ENCODE measurements at places on chromosomes 12 and 14.

GRCh38 chr12:121738340-121738858 lies 25.8 kb downstream of the TMEM120B start:
- no peak for DNase-seq

DNA sequence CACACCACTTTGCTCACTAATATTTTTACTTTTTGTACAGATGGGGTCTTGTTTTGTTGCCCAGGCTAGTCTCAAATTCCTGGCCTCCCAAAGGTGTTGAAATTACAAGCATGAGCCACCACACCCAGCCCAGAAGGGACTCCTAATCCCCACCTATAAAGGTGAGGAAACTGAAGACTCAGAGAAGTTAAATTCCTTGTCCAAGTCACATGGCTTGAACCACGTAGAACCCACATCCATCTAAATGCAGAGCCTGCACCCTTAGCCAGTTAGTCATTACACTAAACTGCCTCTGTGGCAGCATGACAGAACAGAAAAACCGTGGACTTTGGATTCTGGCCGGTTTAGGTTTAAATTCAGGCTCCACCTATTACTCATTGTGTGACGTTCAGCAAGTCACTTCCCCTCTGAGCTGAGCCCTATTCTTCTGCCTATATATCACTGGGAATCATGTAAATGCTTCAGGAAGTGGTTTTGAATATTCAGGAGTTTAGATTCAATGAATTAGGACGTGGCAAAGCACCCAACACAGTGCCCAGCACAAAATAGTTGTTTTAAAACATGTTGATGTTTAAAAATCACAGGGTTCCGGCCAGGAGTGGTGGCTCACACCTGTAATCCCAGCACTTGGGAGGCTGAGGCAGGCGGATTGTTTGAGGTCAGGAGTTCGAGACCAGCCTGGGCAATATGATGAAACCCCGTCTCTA lies 3.0 kb upstream of the CORO1C start:
- DNase-seq, result peak; percentile 43

DNA sequence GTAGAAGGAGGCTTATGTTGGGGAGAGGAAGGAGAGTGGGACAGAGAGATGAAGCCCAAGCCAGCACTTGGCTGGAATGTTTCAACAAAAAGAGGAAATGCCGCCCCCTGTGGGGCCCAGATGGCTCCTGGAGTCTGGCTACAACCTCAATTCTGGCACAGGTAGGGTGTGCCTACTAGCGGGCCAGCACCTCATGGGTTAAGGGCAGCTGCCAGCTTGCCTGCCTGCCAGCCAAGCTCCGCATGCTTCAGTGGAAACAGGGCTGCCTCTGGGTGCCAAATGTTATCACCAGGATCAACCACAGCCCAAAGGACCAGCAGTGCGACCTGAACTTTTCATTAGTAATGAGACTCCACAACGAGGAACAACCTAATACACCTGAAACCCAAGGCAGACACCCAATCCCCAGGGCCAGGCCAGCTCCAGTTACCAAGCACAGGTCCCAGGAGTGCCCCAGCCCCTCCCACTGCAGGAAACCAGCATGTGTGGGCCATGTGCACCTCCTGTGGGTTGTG lies 11.3 kb downstream of the RAB15 start:
- DNase-seq, result no peak

GRCh38 chr12:57096748-57097553 lies 8.0 kb downstream of the NAB2 start:
- DNase-seq, result peak; percentile 82

- DNase-seq, result no peak
Observed at GRCh38 chr14:25477316-25478098, 427.6 kb upstream of the STXBP6 start.

- no peak for DNase-seq
Observed at GRCh38 chr12:110960795-110961194, 40.4 kb upstream of the MYL2 start.

GRCh38 chr12:42446761-42447160 lies 120.8 kb downstream of the PPHLN1 start:
- no peak for DNase-seq

DNA sequence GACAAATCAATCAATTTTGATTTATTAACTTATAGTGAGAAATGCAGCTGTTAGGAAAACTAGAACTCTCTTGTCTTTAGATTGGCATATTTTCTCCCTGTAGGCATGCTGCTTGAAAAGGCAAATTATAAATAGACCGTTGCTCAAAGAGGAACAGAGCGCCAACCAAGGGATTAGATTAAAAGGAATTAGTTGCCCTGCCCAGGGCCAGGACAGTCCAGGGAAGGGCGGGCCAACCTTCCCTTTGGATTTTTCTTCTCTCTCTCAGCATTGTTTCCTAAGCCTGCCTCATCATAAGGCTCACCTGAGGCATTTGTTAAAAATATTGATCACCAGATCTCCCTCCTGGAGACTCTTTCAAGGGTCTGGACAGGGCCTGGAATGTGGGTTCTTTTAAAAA lies 8.6 kb downstream of the CIPC start:
- no peak for DNase-seq

DNA sequence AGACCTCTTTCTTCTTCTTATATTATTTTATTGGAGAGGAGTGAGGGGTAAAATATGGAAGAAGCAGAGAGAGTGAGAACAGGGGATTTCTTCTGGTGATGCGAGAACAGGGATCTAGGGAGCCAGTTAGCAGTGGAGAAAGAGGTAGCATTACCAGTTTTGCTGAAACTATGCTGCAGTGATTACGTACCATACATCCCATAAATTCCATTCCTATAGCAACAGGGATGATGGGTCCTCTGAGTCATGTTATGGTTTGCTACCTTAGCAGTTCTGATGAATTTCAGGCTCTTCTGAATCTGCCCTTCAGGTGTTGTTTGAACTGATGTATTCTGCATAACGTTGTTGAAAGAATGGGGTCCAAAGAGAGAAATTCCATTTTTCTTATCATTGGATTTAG lies 625.4 kb upstream of the LRFN5 start:
- DNase-seq, result no peak

DNA sequence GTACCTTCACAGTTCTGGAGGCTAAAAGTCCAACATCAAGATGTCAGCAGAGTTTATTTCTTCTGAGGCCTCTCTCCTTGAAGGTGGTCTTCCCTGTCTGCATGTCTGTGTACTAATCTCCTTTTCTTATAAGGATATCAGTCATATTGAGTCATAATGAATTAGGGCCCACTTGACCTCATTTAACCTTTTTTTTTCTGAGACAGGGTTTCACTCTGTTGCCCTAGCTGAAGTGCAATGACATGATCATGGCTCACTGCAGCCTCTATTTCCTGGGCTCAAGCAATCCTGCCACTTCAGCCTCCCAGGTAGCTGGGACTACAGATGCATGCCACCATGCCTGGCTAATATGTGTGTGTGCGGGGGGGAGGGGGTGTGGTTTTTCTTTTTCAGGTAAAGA lies 41.7 kb downstream of the PPM1H start:
- DNase-seq, result no peak

DNA sequence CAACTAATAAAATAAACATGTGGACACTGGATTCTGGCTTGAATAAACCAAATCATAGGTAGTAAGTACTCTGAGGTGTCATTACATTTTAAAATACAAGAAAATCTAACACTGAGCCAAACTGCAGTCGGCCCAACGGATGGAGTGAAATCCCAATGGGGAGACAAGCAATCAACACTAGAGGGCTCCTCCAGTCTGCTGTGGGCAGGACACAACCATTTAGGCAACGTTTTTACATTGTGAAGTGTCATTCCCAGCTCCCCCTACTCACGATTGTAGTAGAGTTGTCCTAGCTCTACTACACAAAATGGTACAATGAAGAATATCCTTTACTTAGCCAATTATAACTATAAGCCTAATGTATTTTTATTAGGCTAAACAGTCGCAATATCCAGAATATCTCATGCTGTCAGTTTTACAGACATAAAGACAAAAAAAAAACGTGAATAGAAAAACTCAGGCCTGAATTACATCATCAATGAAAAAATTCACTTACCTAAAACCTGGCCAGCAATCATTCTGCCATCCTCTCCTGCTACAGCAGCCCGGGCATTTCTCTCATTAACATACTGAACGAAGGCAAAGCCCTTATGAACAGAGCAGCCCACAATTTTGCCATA lies 35.7 kb downstream of the HNRNPC start:
- DNase-seq, result no peak

- no peak for DNase-seq
Observed at GRCh38 chr14:26959437-26959836, 361.6 kb upstream of the NOVA1 start.

- DNase-seq, result no peak
Observed at GRCh38 chr12:94488463-94488862, 28.8 kb upstream of the CEP83 start.

DNA sequence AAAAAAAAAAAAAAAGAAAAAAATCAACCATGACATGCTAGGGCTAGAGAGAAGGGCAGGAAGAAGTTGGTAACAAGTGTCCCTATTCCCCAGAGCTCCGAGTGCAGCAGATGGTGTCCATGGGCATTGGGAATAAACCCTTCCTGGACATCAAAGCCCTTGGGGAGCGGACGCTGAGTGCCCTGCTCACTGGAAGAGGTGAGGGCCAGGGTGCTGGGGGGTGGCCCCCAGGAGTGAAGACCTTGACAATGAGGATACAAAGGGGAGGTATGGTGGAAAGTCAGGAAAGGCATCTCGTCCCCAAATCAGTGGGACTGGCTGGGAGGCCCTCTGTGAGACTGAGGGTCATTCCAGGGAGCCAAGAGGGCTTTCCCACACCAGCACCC lies 11.6 kb downstream of the ZNF219 start:
- DNase-seq, result no peak

DNA sequence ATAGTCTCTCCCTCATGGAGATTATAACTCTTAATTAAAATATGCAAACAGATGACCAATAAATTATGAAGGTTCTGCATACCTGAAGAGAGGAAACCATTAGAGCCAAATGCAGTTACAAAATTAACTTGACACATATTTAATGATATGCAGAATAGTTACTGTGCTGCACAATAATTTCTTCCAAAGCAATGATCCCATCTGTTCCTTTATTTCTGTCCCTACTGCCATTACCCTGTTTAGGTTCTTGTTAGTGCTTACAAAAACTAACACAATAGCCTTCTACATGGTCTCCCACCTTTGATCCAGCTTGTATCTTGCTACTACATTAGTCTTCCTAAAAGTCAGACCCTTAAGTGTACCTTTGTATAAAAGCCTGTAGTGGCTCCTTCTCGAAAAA lies 411.1 kb downstream of the APAF1 start:
- no peak for DNase-seq

DNA sequence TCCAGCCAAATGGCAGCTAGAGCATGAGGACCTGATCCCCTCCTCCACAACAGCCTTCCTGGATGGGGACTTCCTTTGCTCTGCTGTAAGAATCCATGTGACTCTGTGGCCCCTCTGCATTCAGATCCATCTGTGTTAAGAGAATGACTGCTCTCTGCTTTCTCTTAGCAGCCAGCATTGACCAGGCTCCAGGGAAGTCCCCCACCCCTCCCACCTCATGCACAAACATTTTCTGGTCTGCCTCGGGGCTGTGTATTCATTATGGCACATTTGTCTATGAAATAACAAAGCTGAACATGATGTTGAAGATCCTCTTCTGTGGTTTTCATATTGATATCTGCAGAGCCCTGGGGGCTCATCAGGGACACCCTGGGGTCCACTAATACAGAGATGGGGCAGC lies 201.7 kb downstream of the NUAK1 start:
- DNase-seq, result no peak

DNA sequence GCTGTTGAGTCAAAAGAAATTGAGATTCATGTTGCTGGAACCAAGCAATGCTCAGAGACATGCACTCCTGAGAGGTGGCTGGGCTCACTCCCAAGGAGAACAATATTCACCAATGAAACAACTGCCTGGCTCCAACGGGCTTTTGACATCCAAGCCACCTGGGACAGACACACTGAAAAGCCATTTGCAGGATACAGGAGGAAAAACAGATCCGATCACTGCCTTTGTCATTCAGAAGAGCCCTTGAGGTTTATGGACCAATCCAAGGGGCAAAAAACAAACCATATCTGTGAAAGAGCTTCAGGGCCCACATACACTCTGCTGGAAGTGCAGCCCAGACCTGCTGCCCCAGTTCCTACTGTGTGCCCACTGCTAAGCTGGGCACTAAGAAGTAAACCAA lies 277.5 kb downstream of the NUAK1 start:
- no peak for DNase-seq

GRCh38 chr14:71179066-71179465 lies 271.8 kb downstream of the PCNX1 start:
- no peak for DNase-seq

- DNase-seq, result no peak
Observed at GRCh38 chr14:55867311-55867710, 250.9 kb upstream of the PELI2 start.

GRCh38 chr12:105352052-105352451 lies 21.6 kb downstream of the C12orf75 start:
- DNase-seq, result no peak

DNA sequence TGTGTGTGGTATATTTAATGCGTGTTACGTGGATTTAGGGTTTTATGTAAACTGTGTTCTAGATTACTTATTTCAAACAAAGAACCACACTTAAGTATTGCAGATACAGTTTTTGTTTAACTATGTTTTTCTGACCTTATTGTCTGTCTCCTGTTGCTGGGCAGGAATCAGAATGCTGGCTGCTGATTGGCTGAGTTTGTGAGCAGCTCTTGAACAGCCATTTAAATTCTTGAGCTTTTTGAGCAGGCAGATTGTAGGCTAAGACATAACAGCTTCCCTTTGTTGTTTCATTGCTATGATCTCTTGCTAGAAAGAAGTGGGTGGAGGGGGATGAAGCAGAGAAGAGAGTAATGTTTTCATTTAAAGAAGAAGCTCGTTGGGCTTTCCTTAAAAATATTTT lies 52.2 kb downstream of the ATF7IP start:
- DNase-seq, result no peak

DNA sequence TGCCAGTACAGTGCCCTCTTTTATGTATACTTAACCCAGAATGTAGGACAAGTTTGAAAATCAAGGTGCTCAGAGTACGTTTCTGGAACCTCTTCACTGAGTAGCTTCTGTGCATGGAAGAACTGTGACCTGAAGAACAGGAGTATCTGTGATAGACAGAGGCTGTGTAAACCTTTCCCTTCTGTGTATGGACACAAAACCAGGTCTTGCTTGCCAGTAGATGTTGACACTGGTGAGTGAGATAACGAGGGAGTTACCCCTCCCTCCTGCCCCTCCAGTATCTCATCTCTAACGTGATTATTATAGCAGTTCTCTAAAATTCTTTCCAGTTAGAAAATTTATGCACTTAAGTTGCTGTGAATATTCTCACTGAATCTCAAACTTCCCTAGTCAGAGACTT lies 170.8 kb downstream of the RPL10L start:
- no peak for DNase-seq

GRCh38 chr12:18468246-18469075 lies 207.1 kb downstream of the PIK3C2G start:
- DNase-seq, result no peak

DNA sequence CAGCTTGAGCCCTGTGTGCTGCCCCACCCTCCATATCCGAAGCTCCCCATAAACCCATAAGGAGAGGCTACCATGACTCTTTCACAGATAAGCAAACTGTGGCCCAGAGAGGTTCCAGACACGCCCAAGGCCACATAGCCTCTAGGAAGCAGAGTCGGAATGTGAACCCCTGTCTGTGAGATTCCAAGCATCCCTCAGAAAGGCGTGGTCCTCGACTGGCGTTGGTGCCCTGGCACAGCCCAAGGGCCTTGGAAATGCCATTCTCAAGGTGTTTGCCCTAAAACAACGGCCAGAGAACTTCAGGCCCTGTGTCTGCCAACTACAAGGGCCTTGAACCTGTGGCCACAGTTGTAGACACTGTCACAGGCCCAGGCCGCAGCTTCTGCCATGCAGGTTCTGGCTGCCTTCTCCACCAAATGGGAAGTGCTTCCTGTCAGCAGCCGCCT lies 8.5 kb upstream of the DIO3 start:
- no peak for DNase-seq

GRCh38 chr14:23359167-23359626 lies 5.8 kb downstream of the EFS start:
- peak; percentile 73 for DNase-seq

Data from lower leg skin (tissue), 4 donors.